ENCODE measurements at places on chromosomes 13 and 19. TPM values are rescaled to one million over a fixed set of nuclear protein-coding genes. Genes with fewer than 3 reads are reported as not detected.

DNASE2 gene
- total RNA-seq, result 19.4 TPM

ZNF576 gene
- total RNA-seq, result 7.8 TPM

TEAD2 gene
- 51.0 TPM for total RNA-seq

ZNF544 gene
- total RNA-seq, result 36.3 TPM

ZNF568 gene
- total RNA-seq, result 3.6 TPM

RGS9BP gene
- total RNA-seq, result 0.63 TPM

ZNF541 gene
- total RNA-seq, result 0.50 TPM
